NCI-H1694 (cell line): ENCODE measurements at places on chromosomes 11 and 22.

- no peak for DNase-seq
Measured at GRCh38 chr11:72263361-72263760, 19.4 kb upstream of the PHOX2A start.

DNA sequence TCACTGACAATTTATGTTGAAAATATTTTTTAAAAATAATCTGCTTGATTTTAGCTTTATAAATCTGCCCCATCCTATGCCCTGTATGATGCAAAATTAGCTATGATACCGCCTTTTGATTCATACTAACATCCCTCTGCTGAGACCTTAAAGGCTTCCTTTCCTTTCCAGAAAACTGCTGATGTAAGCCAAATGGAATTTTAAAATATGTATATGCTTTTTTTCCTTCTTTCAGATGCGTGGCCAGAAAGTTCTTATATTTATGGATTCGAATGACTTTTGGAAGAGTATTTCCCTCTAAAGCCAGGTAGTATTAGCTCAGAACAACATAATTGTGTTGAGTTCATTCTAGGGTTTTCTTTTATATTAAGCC, 34.5 kb downstream of the SFI1 start:
- DNase-seq: no peak

GRCh38 chr11:45097721-45098493, 48.5 kb upstream of the PRDM11 start:
- DNase-seq: no peak

GRCh38 chr11:1208144-1208393, 14.8 kb upstream of the MUC5B start:
- DNase-seq: no peak

- no peak for DNase-seq
Measured at GRCh38 chr11:96167787-96168186, 175.2 kb downstream of the MAML2 start.
